Eye (tissue), 1 donor: ENCODE measurements at places on chromosomes 7 and 10.
A peak's percentile ranks its signal among the peaks of the same experiment; 100 is the strongest.

DNA sequence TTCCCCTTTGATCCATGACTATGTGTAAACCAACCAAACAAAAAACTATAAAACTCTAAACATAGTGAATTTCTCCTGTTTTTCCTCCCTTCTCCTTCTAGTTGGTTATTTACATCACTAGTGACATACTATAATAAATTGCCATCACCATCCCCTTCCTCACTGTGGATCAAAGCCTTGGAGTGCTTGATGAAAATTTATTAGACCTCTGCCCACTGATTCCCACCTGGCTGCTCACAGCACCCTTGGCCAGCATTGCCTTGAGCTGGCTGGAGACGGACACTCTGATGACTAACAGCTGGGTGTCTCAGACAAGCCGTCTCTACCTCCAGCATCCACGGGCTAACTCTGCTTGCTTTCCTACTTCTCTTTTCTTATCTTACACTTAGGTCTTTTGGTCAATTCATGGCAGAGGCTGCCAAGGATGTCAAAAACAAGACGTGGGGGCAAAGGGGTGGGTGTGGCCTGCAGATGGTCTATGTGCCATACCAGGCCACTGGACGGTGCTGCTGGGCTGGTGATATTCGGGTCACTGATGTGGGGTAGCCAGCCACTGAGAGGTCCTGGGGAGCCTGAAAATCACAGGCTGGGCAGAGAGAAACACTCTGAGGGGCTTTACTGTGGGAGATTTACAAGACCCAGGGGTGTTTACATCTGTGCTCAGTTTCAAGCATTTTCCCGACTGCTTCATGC is 207.8 kb downstream of the TAX1BP1 start:
- no peak for DNase-seq

DNA sequence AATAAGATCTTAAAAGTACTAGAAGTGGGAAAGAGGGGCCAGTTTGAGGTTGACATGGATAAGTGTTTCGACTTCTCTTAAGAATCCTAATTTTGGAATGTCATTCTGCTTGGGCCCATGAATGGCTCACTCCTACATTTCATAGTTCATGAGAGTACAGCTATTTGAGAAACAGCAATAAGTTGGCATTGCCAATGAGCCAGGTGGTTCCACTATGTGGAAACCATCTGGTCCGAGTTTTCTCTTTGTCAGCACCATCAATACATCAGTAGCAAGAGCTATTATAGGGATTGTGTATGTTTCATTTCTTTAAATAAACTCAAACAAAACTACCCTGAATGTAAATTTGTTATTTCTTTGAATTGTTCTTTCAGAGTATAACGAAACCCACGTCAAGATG is 78.1 kb upstream of the NEBL start:
- DNase-seq: no peak

DNA sequence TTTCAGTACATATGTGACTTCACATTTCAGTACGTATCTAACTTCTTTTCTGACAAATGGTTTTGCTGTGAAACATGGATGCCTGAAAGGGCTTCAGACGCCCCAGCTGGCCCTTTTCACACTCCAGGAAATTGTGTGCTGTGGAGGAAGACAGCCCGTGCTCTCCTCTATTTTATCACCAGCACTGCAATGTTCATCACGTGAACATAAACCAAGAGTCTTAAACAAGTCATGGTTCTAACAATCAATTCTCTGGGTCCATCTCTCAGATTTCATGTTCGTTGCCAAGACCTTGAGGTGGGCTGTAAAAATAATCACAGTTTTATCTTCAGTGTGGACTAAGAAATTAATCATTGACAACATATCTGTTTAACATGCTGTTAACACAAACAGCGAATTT is 141.2 kb downstream of the WDR37 start:
- DNase-seq: no peak

- DNase-seq: no peak
Observed at GRCh38 chr7:143417734-143418383, 9.2 kb upstream of the EPHA1 start.

DNA sequence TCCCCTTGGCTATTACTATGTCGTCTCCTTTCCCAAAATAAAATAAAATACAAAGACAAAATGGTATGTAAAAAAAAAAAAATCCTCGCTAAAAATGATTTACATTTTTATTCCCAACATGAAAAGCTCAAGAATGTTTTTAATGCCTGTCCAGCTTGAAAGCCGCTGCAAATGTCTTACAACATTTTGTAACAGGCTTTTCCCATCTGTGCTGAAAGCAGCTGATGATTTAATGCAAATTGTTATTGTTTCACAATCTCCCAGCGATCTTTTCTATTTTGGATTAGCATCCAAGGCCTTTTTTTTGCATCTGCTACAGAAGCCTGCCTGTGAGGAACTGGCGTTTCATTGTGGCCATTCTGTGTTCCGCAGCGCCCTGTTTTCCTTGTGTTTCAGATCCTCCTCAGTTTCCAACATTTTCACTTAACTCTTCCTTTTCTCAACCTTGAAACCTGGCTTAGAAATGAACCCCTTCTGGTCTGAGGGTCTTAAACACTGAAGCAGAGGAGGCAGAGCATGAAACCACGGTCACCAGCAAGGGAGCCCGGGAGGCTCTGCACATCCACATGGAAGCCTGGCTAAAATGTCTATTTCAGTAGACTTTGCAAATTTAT is 712.1 kb downstream of the PARD3 start:
- DNase-seq: peak; percentile 45

DNA sequence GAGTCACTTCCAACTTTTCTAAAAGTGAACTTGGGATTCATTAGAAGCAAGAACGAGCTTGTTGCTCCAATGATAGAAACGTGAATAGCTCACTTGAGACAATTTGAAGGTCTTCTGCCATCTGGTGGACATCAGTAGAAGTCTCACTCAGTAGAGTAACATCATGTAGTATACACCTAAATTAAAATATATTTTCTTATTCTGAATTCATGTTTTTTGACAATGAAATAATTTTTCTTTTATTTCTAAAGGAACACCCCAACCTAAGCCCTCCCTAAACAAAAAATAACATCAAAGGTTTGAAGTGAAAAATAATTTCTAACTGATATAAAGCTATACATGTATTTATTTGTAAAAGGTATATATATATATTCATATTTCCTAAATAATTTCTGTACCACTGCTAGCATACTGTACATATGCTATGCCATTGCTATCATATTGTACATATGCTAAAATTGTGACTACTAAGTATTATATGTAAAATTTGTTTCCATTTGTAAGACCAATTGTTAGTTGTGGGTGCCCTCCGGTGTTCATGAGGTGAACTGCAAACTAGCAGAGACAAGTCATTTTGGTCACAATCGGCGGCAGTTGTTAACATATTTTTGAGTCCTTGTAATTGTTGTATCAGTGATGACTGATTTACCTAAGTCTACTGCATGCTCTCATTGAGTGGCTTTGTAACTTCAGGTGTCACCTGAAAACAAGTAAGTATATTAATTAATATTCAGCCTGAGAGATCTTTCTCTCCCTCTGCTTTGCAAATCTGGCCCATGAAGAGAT is 121.9 kb downstream of the PTPRZ1 start:
- peak; percentile 88 for DNase-seq

DNA sequence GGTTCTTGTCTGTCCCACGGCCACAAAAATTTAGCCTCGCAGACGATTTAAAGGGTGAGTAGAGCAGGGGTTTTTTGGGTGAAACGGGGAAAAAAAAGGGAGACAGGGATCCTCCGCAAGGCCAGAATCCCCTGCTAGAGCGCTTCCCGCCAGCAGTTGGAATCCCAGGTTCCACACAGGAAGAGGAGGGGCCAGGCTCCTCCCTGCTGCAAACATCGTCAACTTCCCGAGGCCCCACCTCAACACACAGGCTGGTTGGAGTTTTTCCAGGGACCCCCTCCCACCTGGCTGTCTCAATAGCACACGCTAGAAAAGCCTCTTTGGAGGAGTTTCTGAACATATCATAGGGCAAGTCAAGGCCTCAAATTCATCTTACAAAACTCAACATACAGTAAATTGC is 112.7 kb downstream of the MTERF1 start:
- DNase-seq: no peak

DNA sequence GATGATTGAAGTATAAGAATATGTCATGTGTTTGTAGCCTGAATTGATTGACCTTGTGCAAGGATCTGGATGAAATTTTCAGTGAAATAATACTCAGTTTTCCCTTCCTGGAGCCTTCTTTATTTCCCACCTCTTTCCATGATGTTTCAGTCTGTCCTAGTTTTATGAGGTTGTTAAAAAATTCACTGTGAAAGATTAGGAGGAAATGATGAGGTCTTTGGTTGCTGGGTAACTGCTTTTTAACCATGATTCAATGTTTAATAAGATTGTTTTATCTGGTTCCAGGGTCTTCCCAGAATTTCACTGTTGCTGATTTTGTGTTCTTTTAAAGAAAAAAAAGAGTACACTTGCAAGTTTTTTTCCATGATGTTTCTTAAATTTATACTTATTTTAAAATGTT is 221.5 kb downstream of the MBL2 start:
- no peak for DNase-seq

DNA sequence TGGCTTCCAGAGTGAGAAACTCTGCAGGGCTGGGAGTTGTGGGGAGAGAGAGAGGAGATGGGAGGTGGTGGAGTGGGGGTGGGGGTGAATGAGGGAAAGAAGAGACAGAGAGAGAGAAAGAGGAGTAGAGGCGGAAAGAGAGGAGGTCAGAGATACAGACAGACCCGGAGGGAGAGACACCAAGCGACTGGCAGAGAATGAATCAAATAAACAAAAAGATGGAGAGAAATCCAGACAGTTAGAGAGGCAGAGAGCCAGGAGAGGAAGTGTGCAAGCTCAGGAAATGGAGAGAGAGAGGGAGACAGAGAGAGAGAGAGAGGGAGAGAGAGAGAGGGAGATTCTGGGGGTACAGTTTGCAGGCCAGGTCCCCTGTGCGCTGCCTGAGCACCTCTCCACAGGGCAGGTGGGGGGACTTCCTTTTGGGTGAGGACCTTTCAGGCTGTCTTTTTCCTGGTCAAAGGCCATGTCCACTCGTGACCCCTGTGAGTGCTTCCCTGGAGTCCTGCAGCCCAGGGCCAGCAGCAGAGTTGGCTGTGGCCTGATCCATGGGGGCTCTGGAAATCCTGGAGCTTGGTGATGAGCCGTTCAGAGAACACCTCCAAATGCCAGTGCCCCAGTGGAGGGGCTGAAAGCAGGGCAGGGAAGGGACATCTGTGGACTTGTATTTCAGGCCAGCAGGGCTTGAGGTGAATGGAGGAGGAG is 25.0 kb upstream of the PCBD1 start:
- DNase-seq: no peak

DNA sequence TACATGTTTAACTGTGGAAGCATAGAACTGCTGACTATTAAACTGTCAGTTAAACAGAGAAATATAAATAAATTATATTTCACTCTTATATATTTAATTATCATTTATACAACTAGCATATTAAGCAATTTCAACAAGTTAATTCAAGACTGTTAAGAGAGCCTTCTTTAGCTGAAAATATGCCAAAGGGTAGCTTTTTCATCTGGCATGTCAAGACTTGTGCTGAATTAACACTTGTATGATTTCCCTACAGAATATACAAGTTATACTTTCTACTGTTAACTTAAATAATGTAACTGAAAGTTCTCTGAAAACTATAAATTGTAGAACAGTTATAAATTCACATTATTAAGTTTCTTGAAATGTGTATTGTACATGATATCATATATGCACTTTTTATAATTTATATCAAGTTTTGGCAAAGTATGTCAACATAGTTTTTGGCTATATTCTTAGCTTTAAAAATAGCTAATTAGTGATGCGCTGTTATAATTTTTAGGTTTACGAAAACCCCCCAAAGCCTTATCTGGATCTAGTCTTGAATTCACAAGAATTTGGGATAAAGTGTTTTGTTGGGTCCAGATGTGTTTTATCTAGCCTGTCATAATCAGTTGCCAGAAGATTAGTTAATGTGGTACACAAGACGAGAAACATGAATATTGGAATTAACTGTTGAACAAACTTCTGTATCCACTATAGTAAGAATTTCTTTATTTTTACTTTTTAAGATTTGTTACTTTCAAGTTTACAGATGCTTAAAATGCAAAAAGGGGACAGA is 231.1 kb upstream of the FOXP2 start:
- no peak for DNase-seq

- DNase-seq: peak; percentile 88
Observed at GRCh38 chr10:24208661-24209431, at the start of gene KIAA1217. KIAA1217 (plus strand) TSS chr10:24209138; CDS start chr10:24209194, 56 bp downstream.

GRCh38 chr10:25575343-25575742 is 358.7 kb upstream of the MYO3A start:
- no peak for DNase-seq

DNA sequence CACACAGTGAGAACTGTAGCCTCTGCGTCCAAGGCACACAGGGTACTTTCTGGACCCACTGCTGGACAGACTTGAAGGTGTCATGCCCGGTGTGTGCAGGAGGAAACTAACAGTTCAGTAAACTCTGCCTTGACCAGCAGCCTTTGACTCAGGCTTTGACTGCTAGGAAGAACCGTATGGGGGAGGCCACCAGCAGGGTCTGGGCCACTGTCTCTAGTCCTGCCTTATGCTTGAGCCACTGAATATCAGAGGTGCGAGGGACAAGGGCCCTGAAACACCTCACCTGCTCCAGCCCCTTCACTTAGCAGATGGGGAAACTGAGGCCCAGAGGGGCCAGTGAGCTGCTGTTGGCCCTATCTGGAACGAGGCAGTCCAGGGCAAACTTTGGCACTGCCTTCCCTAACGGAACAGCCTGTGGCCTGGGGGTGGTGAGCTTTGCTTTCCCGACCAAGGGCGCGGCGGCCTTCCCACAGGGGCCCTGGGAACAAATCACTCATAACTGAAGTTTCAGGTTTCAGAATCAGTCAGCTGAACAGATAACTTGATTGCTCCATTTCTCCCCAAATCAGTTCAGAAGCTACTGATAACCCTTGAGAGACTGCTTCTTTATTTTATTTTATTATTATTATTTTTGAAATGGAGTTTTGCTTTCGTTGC is 130.0 kb downstream of the FAM53B start:
- no peak for DNase-seq

DNA sequence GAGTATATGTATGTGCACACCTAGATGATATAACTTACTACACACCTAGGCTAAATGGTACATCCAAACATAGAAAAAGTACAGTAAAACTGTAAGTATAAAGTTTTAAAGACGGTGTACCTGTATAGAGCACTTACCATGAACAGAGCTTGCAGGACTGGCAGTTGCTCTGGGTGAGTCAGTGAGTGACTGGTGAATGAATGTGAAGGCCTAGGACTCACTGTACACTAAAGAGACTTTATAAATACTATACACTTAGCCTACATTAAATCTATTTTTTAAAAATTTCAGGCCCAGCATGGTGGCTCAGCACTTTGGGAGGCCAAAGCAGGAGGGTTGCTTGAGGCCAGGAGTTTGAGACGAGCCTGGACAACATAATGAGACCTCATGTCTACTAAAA is 195.3 kb downstream of the FZD1 start:
- DNase-seq: no peak
